Tibial nerve (tissue), 4 donors: ENCODE measurements at places on chromosomes 11 and 22. TPM values are rescaled to one million over a fixed set of nuclear protein-coding genes. Genes with fewer than 3 reads are reported as not detected.

DNA sequence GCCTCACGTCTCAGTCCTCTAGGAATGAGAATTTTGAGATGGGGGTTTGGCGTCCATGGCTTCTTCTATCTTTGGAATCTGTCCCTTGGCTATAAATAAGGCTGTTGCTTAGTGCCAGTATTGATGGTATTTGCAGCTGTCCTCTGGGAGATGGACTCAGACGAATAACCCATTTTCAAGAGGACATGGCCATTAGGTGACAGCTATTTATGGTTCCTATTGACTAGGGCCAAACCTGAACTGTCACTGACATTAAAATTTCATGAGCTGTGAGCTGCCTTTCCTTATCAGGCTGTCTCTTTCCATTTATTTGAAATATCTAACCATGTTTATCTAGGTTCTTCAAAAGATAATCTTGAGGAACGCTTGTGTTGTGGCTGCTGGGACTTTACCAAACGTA is 92.7 kb downstream of the NAV2 start:
- H3K4me1 ChIP-seq, result peaks cover 29% of the 10 kb centered on the region
- H3K27me3 ChIP-seq, result no peaks in the 10 kb centered on the region
- no peaks in the 10 kb centered on the region for H3K36me3 ChIP-seq
- no peak for DNase-seq
- H3K4me3 ChIP-seq, result no peak overlapping the region

- no peaks in the 10 kb centered on the region for H3K27me3 ChIP-seq
- no peak for DNase-seq
- no peak overlapping the region for H3K27ac ChIP-seq
- no peak overlapping the region for H3K4me3 ChIP-seq
- H3K4me1 ChIP-seq, result no peaks in the 10 kb centered on the region
Measured at GRCh38 chr22:22731374-22731676, 86.9 kb downstream of the GGTLC2 start.

- H3K36me3 ChIP-seq, result no peaks in the 10 kb centered on the region
- no peak overlapping the region for H3K27ac ChIP-seq
- no peak for DNase-seq
- no peaks in the 10 kb centered on the region for H3K4me1 ChIP-seq
- H3K4me3 ChIP-seq, result no peak overlapping the region
- H3K27me3 ChIP-seq, result no peaks in the 10 kb centered on the region
Measured at GRCh38 chr11:134363161-134363560, 31.4 kb downstream of the GLB1L2 start.

DNA sequence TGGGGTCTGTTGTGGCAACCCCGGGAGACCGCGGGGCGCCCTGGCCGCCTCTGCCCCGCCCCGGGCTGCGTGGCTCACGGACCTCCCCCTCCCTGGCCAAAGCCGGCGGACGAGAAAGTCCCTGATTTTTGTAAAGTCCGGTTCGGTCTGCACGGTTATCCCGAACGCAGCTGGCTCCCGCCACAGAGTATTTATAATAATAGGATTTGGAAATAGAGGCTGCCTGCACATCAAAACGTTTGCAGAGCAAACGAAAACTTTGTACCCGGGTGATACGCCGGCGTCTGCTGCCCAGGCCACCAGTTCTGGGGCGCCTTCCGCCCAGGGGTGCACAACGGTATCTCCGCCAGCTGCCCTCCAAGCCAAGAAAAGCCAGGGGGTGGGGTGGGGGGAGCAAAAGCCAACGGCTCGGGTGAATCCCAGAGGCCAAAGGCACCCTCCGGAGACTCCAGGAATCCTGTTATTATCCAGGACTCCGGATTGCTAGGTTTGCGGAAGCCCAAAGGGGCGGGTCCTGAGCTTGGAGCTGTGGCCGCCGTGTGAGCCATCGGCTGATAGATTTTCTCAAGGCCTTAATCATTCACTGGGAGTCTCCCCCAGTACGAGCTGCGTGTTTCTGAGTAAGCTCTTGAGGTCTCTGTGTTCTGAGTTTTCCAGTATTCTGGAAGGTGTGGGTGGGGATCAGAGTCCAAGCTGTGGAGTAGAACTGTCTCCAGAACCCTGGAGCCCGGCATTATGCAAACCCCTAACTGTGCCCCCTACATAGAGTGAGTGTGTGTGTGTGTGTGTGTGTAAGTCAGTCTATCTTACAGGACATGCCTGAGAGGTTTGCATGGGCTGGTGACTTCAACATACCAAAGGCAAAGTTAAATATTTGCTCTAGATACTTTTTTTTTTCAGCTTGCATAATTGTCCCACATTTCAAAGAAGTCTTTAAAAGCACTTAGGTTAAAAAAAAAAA is 673 bp upstream of the SHANK2 start:
- no peaks in the 10 kb centered on the region for H3K36me3 ChIP-seq
- no peak overlapping the region for H3K4me3 ChIP-seq
- no peak overlapping the region for H3K27ac ChIP-seq
- peaks cover 66% of the 10 kb centered on the region for H3K27me3 ChIP-seq

Gene SBF2
- total RNA-seq, result 92.7 TPM

Gene RAB38
- 4.2 TPM for total RNA-seq

Gene FAM111B
- 0.22 TPM for total RNA-seq
